Lung (tissue), 17 donors: ENCODE measurements at places on chromosomes 2 and 18. TPM values are rescaled to one million over a fixed set of nuclear protein-coding genes. Genes with fewer than 3 reads are reported as not detected.

POTEF gene
- not detected for total RNA-seq

CNRIP1 gene
- total RNA-seq = 29.3 TPM

DSEL gene
- 13.0 TPM for total RNA-seq

ABCB11 gene
- total RNA-seq = 0.37 TPM

AKAIN1 gene
- not detected for total RNA-seq

DSG2 gene
- 26.8 TPM for total RNA-seq

SGPP2 gene
- total RNA-seq = 6.5 TPM

SERPINB5 gene
- total RNA-seq = 0.92 TPM

ASTL gene
- total RNA-seq = not detected

COL6A3 gene
- 459 TPM for total RNA-seq
